Effector memory CD8-positive, alpha-beta T cell (primary cell): ENCODE measurements at places on chromosomes 16 and 17.

DNA sequence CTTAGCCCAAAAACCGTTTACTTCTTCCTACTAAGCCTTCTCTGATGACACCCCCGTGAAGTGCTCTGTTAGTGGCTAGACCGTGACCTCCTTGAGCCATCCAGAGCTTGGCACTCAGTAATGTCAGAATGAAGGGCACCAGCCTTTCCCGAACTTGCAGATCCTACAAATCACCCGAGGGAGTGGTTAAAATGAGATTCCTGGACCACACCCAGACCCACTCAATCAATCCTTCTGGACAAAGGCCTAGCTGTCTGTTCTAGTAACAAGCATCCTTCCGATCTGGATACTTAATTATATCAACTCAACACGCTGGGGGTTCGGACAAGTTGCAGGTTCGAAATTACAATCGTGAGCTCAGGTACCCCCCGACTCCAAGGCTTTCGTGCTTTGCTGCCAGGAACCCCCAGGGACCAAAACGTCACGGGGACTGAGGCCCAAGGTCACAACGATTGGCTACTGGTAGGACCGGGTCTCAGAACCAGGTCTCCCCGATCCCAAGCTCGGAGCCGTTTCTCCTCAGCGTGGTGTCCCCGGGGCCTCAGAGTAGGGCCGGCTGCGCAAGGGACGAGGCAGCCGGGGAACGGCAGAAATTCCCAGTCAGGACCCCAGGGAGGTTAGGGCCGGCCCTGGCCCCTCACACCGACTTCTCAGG is 527 bp downstream of the CIAPIN1 start:
- no peak for DNase-seq

GRCh38 chr17:6099492-6099891 is 29.3 kb downstream of the WSCD1 start:
- no peak for DNase-seq

DNA sequence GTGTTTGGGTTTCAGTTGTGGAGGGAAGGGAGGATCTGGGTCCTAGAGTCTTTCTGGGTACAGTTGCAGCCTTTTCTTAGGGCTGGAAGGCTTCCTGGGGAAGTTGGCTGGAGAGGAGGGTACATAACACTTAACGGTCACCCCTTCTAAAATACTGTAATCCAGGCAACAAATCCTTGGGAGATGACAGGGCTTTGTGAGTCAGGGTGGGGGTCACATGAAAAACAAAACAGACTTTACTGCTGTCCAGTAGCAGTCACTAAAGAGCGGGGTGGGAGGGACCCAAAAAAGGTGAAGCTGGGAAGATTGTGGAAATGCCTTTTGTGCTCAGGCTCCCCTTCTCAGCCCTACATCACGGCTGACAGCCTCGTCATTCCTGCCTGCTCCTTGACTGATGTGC is 6.3 kb downstream of the SAP30BP start:
- DNase-seq = no peak

- no peak for DNase-seq
These were observed 1.9 kb downstream of the ZNF778 start for GRCh38 chr16:89219365-89219764.

- DNase-seq = no peak
These were observed 206.0 kb downstream of the CYB561 start for GRCh38 chr17:63240106-63240505.

DNA sequence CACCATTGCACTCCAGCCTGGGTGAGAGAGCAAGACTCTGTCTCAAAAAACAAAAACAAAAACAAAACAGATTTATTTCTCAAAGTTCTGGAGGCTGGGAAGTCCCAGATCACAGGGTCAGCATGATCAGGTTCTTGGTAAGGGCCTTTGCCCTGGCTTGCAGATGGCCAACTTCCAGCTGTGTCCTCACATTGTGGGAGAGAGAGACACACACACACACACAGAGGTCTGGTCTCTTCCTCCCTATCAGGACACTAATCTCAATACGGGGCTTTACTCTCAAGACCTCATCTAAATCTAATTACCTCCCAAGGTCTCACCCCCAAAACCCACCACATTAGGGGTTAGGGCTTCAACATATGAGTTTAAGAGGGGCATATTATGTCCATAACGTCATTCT is 26.4 kb upstream of the TAOK1 start:
- DNase-seq = no peak

DNA sequence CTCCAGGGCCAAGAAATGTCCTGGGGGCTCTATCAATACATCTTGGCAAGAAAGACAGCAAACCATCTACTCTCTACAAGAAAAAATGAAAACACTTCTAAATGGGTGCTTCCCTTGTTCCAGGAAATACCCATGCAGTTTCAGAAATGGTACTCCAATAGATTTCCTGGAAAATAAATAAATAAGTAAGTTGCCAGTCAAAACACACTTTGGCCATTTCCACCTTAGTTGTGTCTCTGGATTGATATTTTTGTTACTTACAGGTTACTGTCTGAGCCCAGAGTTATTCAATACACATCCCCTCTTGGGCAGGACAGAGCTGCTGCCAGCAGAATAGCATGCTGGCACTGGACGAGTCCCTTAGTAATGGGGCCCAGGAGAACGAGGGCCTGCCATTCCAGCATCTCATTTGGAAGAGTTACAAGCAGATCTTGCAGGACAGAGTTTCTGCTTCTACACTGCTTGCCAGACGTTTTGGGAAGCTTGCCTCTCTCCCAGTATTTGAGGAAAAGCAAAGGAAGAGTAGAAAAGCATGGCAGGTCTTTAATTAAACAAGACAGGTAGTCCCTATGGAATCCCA is 100.5 kb downstream of the SMG6 start:
- no peak for DNase-seq

DNA sequence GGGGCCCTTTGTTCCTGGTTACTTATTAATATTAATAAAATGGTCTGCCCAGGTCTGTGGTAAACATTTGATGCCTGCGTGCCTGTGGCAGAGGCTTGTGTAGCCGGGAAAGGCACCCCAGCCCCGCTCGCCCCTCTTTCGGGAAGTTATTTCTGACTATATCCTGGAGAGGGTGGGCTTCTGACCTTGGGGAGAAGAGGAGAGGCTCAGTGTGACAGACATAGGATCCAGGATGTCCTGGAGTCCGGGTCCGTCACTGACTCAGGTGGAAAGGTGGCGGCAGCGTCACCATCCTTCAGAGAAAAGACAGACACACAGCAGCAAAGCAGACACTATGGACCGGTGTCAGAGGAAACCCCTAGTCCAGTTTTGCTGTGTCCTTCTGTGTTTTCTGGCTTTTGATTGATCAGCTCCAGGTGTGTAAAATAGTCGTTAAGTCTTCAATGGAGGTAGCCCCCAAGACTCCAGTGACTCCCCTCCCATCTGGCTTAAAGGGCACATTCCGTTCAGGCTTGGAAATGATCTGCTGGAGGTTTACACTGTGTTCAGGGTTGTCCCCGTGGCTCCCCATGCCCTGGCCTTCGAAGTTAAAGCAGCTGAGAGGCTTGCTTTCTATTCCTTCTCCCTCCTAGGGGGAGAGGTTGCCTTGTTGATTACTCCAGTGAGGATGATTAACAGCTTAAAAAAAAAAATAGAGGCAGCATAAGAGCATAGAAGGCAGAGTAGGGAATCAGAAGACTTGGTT is 81.6 kb downstream of the CCDC182 start:
- no peak for DNase-seq

GRCh38 chr16:23114131-23114904 is 34.9 kb downstream of the USP31 start:
- no peak for DNase-seq

DNA sequence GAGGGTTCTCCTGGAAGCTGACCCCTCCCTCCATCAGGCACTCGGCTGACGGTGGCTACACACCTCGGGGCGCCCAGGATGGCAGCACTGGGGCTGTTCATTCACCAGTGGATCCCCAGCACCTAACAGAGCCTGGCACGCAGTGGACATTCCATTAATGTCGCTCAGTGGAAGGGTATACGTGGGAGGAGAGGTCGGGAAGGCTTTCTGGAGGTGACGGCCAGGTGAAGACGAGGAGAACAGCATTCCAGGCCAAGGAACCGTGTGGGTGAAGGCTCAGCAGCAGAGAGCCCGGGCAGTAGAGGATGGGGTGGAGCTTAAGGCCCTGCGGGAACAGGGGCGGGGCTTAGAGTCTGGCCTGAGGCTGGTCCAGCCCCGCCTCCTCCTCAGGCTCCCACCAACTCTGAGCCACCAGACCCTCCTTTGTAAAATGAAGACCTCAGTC is 2.5 kb upstream of the HS3ST6 start:
- DNase-seq = no peak

- DNase-seq = no peak
These were observed 11.5 kb upstream of the CNGB1 start for GRCh38 chr16:57982385-57982784.

DNA sequence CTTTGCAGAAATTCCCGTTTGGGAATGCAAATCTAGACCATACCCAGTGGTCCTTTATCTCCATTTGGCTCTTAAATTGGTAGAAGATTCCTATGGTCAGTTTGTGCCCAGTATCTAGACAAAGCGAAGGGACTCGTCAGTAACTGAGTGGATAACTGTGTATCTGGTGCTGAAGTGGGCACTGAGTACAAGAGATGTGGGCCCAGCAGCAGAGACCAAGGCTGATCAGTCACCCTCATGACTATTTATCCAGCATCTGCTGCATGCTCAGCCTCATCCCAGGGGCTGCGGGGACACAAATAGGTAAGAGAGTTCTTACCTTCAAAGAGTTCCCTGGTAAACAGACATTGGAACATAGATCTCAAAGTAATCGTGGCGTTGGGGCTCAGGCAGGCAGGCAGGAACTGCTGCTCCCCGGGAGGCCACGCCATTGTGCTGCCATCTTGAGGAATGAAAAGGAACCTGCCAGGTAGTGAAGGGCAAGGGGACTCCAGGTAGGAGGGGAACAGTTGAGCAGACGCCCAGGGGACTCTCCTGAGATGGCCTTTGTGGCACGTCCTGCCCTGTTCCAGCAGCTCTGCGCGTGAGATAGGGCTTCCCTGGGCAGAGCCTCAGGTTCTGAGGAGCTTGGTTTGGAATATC is 10.3 kb downstream of the NT5M start:
- DNase-seq = peak; percentile 71

DNA sequence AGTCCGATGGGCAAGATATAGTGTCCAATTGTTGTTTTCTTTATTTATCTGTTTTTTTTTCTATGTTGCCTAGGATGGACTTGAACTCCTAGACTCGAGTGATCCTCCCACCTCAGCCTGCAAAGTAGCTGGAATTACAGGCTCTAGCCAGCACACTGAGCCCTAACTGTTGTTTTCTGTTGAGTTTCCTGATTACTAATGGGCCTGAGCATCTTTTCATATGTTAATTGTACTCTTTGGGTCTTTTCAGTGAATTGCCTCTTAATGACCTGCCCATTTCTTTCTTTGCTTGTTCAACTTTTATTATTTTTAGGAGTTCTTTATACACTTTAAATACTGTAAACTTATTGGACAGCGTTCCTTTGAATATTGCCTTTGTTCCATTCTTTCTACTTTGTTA is 213.0 kb downstream of the HS3ST3B1 start:
- no peak for DNase-seq

DNA sequence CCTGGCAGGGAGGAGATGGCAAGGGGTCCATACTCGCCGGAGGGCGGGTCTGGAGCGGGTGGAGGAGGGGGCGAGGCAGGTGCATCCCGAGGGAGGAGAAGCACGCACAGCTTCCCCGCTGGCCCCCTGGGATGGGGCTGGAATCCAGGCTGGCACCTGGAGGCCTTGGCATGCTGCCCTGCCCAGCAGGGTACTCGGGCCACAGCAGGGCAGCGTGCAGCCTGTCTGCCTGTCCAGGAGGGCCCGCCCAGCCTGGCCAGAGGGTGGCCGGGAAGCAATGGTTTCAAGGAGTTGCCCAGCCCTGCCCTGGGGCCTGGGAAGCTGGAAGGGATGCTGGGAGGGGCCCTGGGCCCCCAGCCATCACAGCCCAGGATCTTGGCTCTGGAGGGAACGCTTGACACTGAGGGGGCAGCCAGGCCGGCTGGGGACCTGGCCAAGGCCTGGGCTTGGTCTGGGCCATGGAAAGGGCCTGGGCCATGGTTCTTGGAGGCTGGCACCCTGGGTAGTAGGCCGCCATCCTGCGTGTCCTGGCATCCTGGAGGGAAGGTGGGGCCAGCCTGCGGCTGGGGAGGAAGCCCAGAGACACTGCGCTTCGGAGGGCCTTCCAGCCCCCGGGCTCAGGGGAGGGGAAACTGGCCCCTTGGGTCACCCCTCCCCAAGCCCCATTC is 1.1 kb downstream of the GLIS2 start:
- no peak for DNase-seq

DNA sequence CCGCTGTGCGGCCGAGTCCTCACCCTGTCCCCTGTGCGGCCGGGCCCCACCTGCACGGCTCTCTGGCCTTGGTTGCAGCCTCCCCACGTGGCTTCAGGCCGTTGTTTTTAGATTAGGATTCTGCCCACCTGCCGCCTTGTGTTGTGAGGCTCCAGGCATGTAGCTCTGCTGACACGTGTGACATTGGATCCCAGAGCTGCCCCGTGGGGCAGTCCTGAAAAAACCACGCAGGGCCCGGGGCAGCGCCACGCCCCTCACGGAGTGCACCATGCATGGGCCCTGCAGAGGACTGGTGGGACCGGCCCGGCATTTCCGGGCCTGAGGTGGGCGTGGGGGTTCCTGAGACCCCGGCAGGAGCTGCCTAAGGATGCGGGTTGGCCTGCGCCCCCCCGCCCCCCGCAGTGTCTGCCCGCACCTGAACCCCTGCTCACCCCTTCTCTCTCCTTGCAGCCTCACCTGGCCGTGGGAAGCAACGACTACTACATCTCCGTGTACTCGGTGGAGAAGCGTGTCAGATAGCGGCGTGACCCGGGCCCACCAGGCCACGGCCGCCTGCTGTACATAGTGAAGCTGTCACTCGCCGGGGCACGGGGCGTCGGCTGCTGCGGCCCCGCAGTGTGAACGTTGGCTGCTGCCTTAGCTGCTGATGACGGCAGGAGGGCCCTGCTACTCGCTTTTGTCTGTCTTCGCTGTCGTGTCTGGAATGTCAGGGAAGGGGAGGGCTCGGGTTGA is 27.7 kb upstream of the CHMP6 start:
- no peak for DNase-seq

- DNase-seq = no peak
These were observed 402.2 kb upstream of the SALL1 start for GRCh38 chr16:51553314-51553713.

GRCh38 chr17:1577182-1577581 is 14.6 kb upstream of the PITPNA start:
- DNase-seq = no peak

DNA sequence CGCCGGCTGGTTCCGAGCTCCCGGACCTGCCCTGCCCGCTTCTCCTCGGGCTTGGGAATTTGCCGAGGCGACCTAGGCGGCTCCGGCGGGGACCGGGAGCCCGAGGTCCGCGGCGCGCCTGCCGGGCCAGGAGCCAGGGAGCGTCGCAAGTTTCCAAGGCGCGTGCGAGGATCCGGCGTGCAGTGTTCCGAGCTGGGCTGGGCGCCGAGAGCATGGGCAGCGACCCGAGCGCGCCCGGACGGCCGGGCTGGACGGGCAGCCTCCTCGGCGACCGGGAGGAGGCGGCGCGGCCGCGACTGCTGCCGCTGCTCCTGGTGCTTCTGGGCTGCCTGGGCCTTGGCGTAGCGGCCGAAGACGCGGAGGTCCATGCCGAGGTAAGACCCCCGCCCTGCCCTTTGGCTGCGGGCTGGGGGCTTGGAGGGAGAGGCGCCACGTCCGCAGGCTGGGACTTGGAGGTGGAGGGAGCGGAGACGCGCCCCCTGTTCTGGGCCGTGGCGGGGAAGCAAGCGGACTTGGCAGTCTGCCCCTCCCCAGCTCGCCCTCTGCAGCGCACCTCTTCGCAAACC is 668 bp downstream of the MMP15 start:
- DNase-seq = no peak

- DNase-seq = no peak
These were observed 43.3 kb upstream of the NF1 start for GRCh38 chr17:31051506-31051905.
